ENCODE measurements at places on chromosomes 5 and 9.

DNA sequence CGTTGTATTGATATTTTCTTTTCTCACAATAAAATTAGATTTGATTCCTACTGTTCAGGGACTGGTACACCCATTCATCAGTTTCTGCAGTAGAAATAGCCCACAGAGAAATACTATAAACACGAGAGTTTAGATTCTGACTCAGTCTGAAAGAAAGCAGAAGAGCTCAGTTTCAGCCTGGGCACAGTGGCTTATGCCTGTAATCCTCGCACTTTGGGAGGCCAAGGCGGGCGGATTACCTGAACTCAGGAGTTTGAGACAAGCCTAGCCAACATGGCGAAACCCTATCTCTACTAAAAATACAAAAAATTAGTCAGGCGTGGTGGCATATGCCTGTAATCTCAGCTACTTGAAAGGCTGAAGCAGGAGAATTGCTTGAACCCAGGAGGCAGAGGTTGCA is 8.6 kb downstream of the ITK start:
- DNase-seq, result no peak

GRCh38 chr9:106059886-106060285 is 365.5 kb downstream of the TMEM38B start:
- no peak for DNase-seq

DNA sequence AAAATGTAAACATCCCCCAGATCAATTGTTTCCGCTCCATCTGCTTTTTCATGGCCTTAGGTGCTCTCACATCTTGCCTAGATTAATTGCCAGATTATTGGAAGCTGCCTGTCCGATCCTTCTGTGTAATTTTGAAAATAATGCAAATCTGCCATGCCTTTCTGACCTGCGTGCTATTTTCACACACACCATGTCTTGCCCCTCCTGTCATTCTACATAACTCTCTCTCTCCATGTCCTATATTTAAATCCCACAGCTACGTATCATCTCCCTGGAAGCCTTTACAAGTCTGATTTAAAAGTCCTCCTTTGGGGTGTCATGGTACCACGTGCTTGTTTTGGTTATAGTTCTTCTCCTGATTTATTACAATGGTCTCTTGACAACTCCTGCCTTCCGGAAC is 247.6 kb upstream of the ELAVL2 start:
- no peak for DNase-seq

DNA sequence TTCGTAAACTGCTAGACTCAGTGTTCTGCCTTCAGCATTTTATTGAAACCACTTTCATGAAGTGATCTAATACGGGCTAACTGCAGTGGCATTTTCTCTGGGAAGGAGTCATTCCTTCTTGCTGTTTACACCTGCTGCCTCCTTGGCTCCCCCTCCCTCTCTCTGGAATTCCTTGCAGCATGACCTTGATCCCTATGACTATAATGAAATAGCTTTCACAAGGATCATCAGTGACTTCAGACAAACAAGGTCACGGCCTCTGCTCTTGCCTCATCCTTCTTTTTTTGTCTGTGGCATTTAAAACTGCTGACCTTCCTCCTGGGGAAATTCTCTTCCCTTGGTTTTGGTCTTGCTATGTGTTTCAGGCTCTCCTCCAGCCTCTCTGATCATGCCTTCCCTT is 90.2 kb downstream of the ZNF462 start:
- DNase-seq, result no peak

- no peak for DNase-seq
Observed at GRCh38 chr5:54446379-54446732, 9.1 kb upstream of the HSPB3 start.

- no peak for DNase-seq
Observed at GRCh38 chr5:65213921-65214525, 267.7 kb downstream of the ADAMTS6 start.

DNA sequence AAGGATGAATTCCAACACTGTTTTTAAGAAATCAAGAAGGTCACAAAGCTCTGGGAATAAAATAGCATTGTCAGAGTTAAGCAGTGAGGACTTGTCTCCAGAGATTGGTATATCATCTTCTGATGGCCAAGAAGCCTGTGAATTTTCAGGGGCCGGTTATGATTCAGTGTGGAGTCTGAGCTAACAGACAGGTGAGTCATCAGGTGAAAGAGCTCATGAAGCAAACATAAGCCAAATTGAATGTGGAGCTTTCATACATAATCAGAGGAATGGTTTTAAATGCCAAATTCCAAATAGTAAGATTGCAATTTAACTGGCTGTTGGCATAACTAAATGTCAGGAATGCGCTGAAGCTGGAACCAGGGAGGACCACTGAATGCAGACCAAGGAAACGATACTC is 494.2 kb downstream of the MTRR start:
- no peak for DNase-seq

Data from DMS79 (cell line).